ENCODE measurements at places on chromosomes 12 and 14.

DNA sequence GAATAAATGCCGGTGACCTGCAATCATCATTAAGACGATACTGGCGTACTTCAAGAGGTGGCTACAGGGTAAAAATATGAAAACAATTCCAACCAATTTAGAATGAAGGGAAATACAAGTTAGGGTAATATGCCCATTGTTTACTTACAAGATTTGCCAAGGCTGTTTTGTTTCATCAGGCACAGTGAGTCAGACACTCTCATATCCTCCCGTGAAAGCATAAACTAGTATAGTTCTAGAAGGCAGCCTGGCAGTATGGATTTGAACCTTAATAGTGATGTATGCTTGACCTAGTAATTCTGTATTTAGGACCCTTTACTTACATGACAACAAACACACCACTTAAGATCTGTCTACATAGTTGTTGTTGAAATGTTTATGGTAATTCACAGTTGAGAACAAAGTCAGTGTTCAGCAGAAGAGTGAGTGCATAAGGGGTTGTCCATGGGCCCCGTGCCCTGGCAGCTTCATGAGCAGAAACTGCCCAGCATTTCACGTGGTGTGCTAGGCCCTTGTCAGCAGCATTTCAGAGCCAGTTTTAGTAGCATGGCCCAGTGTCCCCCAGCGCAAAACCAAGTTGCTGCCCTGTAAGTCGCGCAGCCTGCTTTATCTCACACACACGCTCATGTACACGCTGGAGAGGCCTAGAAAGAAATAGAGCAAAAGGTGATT, 80.8 kb downstream of the EP400 start:
- no peak for DNase-seq

DNA sequence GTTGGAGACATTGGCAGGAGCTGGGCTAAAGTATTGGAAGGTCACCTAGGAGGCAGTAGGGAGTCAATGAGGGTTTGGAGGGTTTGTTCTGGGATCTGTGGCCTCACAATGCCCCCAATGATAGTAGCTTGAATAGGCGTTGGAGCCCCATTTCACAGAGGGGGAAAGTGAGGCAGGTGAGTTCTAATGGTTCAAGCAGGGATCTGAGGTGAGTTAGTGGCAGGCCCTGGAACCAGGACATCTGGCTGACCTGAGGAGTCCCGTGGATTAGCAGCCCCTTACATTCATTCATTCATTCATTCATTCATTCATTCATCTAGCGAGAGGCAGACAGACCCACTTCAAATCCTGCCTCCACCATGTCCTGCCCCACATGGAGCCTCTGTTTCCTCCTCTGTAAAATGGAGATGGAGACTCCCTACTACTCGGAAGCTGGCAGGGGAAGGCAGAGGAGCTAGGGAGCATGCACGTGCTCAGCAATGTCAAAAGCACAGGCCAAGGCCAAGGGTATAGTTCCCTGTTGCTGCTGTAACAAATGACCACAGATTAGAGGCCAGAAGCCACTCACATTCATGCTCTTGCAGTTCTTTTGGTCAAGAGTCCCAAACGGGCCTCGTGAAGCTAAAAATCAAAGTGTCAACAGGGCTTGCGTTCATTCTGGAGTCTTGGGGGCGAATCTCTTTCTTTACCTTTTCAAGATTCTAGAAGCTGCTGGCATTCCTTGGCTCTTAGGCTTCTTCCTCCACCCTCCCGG, 2.2 kb upstream of the TMEM119 start:
- DNase-seq: no peak

- DNase-seq: no peak
These were observed 141.6 kb downstream of the DACT1 start for GRCh38 chr14:58779376-58779775.

GRCh38 chr14:24817212-24818057, 183.4 kb upstream of the GZMB start:
- DNase-seq: peak; percentile 10

GRCh38 chr12:61993734-61994345, 266.4 kb upstream of the USP15 start:
- DNase-seq: peak; percentile 51

GRCh38 chr12:82673698-82674097, 13.0 kb upstream of the TMTC2 start:
- no peak for DNase-seq

DNA sequence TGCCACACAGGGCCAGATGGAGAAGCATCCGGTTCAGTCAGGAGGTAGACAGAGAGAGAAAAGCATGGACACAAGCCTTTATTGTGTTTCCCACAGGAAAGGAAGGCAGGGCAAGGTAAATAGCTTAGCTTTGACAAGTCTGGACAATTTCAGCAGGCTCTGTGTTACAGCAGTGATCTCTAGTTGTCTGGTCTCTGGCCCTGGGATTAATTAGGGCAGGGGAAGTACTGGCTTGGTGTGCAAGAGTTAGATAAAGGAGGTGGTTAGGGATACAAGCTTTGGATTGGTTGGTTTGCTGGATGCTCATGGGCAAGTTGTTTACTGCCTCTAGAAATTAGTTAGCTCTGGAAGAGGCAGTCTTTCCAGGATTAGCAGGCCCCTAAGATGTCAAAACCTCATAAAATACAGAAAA, 15.1 kb upstream of the NGDN start:
- DNase-seq: no peak

GRCh38 chr14:36583893-36584811, 1.7 kb upstream of the NKX2-8 start:
- no peak for DNase-seq

DNA sequence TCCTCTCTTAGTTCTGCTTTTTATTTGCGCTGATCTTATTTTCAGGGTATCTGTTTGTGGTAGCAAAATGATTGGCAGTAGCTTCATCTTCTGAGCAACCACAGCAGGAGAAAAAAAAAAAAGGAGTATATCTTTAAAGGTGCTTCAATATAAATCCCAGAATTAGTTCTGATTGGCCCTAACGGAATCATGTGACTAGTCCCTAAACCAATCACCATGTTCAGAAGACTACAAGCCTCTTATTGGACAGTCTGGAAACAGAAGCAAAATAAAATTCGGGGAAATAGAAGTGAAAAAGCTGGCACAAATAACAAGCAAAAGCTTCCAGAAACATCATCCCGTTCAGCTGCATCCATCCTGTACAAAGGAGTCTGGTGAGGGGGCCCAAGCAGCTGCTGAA, 49.9 kb upstream of the PTPRO start:
- no peak for DNase-seq

GRCh38 chr14:67446371-67447032, 34.5 kb upstream of the PLEK2 start:
- DNase-seq: peak; percentile 12

DNA sequence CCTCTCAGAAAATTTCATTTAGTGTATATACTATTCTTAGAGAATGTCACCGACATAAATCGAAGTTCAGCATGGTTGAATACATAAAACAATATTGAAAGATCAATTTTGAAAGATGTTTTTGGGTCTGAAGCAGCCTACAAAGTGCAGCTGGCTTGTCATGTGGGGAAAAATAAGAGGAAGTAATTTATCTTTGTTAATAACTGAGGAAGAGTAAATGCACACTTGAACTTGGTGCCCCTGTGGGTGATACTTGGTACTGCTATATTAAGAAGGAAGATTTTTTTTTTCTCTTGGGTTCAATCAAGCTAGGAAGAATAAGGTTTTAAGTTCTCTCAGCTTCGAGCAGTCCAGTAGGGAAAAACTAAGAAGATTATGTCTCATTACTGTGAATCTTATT, 661.3 kb downstream of the RPL10L start:
- no peak for DNase-seq

DNA sequence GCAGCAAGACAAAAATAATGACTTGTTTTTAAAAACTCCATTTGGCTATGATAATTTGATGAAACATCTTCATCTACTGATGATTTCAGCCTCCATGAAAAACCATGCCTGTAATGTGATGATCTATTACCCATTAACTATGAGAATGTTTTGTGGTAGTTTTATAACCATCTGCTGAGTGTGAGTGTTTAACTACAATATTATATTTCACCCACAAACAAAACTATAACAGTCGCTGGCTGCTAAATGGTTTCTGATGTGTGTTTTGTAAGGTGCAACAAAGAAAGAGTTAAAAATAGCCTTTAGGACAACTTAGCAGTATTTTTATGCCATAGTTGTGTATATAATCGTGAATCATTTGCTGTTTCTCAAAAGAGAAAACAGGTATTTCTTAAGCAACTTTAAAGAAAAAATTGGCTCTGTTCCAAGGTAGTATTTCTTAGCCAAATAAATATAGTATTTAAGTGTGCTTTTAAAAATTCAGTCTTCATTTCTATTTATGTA, 4.9 kb downstream of the PTHLH start:
- DNase-seq: peak; percentile 57

DNA sequence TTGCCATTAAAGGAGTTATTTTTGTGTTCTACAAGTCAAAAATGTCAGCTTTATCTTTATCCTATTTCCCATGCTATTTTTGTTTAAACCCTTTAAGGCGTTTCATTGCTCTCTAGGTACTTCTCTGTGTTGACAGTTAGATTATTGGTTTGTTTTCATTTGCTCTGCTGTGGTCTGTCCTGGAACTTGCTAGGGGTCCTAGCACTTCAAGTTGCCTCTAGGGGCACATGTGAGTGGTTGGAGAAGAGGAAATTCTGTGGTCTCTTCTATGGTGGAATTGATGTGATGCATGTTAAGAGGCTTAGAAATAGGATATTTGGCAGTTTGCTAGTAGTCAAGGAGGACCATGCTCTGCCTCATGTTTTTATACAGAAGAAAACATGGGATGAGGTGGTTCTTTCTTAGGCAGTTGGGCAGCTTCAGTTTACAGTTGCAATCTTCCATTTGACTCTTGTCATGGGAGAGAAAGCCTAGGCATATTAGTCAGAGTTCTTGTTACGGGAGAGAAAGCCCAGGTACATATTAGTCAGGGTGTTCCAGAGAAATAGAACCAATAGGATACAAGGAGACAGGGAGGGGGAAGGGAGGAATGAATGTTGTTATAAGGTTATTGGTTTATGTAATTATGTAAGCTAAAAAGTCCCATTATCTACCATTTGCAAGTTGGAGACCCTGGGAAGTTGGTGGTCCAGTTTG, 14.4 kb downstream of the TTLL5 start:
- DNase-seq: no peak

DNA sequence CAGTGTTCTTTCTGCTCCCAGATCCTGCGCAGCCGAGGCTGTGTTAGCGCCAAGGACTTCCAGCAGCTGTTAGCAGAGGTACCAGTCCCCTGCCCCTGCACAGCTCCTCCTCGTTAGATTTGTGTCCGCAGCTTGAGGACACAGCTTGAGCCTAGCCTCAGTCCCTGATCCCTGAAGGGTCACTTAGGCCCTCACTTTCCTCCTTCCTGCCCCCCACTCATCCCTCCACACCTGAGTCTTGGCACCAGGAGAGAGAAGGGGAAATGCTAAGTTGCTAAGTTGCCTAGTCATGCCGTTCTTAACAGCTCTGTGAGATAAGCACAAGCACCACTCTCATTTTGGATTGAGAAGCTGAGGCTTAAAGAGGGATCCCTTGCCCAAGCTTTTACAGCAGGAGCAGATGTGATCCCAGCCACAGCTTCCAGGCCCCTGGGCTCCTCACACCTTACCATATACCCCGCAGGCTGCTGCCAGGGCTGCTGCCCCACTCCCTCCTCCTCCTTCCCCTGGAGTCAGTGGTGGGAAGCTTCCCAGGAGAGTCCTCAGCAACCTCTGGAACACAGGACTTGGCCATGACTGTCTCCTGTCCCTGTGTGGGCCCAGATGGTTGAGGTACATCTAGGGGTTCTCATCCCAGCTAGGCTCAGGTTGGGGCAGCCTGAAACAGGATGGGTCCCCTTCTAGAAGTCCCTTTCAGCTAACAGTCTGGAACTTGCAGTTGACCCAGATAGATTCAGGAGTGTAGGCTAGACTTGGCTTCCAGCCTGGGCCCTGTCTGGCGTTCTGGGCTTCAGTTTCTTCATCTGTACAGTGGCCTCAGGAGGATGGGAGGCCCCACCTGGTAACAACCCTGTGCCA, 975 bp downstream of the OGFOD2 start:
- DNase-seq: no peak

GRCh38 chr14:99324291-99324690, 52.3 kb upstream of the BCL11B start:
- DNase-seq: no peak

DNA sequence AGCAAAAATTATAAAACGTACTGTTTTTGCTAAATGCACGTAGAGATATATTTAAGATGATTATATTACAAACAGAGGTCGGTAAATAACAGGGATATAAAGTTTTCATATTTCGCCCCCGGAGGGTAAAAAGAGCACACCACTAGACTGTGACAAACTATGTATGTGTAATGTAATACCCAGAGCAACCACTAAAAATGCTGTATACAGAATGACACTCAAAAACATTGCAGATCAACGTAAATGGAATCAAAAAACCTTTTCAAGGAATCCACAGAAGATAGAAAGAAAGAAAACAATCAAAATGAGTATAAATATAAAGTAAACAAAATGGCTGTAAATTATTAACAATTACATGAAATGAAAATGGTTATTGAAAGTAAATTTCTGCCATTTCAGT, 37.6 kb upstream of the PRB4 start:
- no peak for DNase-seq

GRCh38 chr12:110134691-110135411, 10.7 kb downstream of the IFT81 start:
- DNase-seq: no peak

DNA sequence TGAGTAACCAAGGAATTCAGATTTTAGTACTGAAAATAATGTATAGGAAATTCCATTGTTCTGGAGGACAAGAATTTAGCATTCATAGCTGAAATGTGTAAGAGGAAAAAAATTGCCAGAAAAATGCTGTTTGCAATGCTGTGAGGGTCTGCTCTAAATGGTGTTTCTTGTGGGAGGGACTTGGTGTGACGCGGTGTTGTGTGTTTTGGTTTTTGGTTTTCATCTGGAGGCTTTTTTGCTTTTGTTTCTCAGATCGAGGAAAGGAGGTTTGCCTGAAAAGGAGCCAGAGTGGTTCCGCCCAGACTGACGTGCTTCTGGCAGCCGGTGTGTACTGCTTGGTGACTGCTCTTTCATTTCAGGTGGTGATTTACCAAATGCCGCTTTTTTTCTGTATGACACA, 211.8 kb upstream of the HMGA2 start:
- DNase-seq: no peak

Measured in NCI-H2081 (cell line).